ENCODE measurements at places on chromosomes 7 and 10.

- DNase-seq = peak; percentile 47
Observed at GRCh38 chr10:48496831-48497779, 107.8 kb downstream of the ARHGAP22 start.

DNA sequence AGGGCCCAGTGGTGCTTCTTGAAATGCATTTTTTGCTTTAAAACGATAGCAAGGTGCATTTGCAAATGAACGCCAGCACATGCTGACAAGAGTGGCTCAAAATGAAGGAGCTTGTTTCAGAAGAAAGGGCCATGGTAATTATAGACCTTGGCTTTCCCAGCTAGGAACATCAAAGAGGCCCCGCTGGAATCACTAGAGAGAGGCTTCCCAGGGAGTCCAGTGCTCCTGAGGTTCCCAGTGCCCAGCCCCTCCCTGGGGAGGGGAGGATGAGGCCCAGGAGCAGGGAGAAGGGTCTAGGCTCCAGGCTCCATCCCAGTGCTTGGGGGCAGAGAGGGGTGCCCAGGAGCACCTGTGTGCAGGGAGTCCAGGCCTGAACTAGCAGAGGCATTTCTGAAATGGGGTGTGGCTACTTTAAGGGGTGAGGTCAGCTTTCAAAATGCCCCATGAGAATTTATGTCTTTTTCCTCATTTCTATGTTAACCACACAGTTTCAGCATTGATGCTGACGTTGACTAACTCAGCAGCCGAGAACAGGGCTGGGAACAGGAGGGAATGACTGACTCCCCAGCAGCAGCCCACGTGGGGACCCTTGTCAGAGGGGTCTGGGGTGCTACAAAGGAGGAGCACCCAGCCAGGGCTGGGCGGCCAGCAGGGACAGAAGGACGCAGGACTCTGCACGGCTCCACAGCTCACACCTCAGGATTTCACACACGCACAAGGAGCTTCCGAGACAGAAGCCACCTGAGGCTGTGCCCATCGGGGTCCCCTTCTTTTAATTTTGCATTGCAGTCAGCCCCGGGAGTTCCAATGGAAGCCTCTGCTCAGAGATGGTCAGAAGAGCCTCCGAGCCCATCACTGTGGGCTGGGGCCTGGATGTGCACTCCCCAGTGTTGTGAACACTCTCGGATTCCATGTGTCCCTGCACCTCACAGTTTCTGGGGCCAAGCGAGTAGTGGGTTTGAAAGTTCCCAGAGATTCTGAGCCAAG, 570.2 kb downstream of the PTPRN2 start:
- DNase-seq = no peak

- DNase-seq = no peak
Observed at GRCh38 chr10:122280156-122280555, 9.1 kb downstream of the BTBD16 start.

GRCh38 chr10:97821308-97822038, 28.2 kb upstream of the GOLGA7B start:
- DNase-seq = no peak

DNA sequence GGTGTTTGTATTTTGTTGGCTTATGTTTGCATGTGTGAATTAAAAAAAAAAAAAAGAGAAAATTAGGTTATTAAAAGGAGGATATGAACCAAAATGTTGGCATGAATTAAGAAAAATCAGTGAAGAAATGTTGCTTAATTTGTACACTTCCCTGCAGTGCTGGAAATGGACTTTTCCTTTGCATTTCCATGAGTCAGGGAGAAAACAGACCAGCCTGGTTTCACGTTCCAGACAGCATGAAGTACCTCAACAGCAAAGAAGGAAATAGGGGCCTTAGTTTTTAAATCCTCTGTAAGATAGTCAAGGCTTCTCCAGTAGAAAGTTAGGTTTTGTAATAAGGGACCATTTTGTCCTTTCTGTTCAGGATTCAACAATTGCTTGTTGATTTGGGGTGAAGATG, 159.7 kb downstream of the CELF2 start:
- no peak for DNase-seq

DNA sequence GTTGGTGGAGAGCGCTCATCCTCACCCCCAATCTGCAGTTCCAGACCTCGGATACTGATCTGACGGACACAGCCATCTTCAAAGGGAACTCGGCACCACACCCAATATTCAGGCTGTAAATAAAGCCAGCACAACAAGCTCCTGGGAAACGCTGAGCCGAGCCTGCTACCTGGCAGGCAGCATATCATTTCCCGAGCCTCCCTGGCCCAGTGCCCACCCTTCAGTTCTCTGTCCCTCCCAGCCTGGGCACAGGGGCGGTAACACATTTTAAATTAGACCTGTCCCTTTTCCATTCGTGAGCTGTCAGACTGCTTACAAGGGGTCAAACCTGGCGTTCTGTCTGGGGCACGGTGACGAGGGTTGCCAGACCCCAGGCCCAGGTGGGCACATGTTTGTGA, 250.5 kb downstream of the ARHGAP12 start:
- no peak for DNase-seq

DNA sequence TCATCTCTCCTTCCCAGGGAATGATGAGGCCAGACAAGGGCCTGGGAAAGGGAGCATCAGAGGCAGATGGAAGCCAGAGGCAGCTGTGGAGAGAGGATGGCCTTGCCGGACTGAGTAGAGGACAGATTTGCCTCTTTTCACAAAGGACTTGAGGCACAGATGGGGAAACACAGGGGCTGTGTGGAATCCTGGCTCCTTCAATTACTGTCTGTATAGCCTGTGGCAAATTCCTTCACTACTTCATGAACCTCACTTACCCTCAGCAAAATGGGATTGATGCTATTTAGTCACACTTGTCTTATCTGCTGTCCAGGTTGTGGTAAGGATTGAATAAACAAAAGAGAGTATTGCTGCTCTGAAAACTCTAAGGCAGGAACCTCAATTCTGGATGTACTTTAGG, 40.3 kb downstream of the SLC25A28 start:
- no peak for DNase-seq

- no peak for DNase-seq
Observed at GRCh38 chr7:128259131-128260061, 18.3 kb downstream of the LEP start.

GRCh38 chr7:108088729-108089128, 41.4 kb downstream of the LAMB4 start:
- DNase-seq = no peak

DNA sequence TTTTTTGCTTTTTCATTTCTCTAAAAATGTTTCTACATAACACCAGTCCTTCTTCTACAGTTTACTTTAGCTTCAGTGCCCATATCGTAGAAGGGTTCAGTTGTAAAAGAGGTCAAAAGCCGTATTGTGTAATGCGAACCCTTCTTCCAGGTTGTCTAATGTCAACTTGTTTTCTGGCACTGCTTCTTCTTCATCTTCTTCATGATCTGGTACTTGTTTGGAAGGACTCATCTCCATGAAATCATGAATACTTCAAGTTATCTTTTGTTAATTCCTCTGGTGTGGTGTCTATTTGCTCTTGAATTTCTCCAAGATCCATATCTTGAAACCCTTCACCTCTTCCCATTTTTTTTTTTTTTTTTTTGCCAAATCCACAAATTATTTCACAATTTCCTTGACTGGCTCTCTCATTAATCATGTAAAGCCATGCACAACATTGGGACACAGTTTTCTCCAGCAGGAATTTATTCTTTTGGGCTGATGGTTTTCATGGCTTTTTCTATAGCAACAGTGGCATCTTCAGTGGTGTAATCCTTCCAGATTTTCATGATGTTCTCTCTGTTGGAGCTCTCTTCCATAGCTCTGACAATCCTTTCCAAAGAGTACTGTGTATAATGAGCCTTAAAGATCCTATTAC, 85.1 kb downstream of the CPED1 start:
- no peak for DNase-seq

DNA sequence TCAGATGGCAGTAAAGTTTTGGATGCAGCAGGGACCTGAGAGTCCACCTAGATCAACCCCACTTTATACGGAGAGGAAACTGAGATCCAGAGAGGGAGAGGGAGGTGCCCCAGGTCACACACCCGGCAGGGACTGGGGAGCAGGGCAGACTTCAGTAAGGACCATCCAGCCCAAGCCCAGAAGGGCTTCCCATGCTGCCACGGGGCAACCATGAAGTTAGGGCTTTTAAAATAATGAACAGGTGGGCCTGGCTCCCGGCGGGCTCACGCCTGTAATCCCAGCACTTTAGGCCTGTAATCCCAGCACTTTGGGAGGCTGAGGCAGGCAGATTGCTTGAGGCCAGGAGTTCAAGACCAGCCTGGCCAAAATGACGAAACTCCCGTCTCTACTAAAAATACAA, 98.5 kb downstream of the HIP1 start:
- no peak for DNase-seq
